Stimulated activated CD8-positive, alpha-beta memory T cell treated with anti-CD3 and anti-CD28 coated beads, Interleukin-4, amount 100 ng/mL, for 1 hour (primary cell): ENCODE measurements at places on chromosomes 5 and 9.

DNA sequence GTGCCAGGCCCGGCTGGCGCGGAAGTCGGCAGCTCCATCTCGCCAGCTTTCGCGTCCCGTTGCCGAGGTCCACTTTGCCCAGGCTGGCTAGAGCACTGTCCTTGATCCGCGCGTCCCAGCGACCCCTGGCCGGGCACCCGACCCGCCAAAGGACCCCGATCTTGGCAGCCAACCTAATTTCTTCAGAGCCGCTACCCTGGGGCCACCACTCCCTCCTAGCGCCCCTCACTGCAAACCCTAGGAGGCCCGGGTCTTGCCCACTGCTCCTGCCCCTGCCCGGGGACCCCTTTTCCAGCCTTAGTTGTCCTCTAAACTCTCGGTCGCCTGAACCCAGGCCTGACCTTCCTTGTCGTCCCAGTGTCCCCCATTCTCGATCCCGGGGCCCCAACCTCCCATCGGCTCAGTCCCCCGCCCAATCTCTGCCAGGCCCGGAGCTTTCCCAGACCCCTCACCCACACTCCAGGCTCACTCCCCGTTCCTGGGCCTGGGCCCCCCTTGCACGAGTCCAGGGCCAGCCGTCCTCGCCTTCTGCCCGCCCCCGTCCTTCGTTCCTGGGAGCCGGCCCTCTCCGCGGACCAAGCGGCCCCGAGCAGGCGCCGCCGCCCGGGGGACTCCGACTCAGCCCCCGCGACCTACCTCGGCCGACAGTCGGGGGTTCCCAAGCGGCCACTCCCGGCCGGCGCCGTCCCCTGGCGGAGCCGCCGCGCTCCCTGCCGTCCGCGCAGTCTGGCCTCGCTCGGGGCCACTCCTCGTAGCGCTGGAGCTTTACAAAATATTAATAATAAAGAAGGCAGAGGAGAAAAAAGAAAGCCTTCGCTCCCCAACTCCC lies 701 bp upstream of the LMX1B start:
- no peak for DNase-seq

DNA sequence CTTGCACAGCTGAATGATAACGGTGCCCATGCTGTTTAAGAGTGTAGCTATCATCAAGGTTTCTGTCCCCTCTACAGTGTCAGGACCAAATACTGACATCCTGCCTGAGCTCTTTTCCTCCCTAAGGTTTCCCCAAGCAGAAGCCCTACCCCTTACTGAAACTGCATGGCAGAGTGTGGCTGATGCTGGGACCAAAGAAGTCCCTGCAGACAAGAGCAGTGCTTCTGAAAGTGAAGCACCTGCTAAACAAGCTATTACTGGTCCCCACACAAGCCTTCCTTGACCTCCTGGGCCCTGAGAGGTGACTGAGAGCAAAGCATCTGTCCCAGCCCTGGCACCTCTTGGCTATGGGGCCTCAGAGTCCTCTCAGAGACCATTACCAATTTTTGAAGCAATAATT lies 56.1 kb downstream of the CFAP90 start:
- no peak for DNase-seq

DNA sequence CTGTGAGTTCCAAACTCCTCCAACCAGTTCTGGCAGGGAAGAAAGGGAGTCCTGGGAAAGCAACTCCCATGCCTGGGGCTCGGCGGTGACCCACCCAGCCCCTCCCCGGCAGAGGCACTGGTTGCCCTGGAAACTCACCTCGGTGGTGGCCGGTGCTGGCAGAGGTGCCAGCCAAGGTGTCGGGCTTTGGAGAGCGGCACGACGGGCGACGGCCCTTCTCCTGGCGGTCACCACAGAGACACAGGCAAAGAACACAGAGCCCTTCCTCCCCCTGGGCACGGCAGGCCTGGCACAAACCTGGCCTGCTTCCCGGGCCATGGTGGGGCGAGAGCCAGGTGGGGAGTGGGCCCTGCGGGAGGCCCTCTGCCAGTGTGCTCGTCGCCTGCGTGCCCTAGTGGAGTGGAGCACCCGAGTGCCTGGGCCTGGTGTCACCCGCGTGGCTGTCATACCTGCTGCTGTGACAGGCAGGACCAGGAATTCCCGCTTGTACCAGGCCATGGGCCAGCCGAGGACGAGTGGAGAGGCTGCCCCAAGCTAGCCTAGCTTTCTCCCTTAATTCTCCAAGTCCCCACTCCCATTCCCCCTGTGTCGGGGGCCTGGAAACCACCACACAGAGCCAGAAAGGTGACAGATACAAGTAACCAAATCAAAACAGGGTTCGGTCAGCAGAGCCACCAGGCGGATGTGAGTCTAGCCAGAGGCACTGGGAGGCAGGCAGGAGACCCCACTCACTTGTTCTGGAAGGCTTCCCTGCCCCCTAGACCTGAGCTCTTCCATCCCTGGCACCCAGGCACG lies 8.2 kb upstream of the RALGDS start:
- no peak for DNase-seq

DNA sequence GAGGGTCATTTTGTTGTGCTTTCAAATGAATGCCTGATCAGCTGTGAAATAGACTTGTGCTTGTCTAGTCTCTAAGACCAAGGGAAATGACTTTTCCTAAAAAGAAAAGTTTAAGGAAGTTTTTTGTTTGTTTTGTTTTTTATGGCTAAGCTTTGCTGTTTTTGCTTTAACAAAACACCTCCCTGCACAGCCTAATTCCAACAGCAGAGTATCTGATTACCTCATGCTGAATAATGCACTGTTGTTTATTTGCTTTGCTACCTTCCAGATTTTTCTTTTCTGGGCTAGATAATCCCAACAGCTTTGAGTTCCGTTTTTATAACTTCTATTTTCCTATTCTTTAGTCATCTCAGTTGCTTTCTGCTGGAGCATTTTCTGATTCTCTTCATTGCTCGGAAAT lies 95.8 kb downstream of the AOPEP start:
- no peak for DNase-seq

DNA sequence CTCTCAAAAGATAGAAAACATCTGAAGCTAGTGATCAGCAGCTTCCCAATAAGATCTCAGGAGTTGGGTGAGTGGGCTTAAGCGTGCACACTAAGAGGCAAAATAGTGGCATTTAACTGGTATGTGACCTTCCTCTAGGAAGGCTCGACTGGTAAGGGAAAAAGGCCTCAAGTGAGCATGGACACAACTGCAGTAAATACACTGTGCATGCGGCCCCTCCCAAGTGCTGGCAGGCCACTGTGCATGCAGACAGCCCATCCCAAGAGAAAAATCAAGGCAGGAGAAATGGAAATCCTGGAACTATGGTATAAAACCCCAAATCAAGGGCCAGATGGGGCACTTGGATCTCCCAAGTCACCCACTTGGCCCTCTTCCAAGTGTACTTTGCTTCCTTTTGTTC lies 112.7 kb downstream of the SMC2 start:
- DNase-seq = no peak

DNA sequence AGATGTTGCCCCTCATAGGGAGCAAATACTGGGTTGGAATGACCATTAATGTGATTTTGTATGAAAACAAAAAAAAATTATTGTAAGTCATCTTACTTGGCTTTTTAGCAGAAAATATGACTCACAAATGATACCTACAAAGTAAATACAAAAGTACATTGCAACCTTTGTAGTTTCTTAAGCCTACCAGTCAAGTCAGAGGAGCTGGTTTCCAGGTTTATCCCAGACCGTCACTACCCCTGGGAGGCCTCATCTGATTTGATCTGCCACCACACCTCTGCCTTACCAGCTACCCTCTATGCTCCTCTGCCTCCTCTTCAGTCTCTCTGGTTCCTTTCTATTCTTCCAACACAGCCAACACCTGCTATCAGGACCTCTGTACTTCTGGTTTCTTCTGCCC lies 349.9 kb upstream of the CCNH start:
- DNase-seq = no peak

DNA sequence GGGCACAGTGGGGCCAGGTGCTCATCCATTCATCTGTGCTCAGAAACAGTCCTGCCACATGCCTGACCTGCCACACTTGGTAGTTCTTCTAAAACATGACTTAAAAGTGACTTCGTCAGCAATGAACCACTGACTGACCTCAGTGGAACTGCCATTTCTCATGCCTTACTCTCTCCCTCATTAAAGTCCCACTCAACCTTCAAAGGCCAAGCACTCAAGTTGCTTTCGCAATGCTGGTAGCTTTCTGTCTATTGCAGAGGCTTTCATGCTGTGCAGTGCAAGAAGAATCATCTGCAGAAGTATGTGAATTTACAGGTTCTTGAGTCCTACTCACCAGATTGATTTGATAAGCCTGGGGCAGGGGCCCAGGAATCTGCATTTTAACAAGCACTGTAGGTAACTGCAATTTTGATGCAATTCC lies 23.9 kb downstream of the B4GALT1 start:
- DNase-seq = no peak

DNA sequence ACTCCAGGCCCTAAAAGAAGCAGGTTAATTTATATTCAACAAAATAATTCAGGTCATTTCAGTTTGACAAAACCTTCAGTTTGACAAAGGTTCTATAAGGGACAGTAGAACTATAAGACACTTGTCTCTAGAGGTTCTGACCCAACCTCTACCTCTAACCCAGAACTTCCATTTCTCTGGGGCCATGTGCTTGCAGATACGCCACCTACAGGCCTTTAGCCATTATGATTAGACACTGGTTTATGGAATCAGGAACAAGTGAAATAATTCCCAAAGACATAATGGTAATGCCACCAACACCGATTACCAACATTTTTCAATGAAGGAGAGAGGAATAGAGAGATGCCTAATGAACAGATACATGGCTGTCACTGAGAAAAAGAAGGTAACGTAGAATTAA lies 733.9 kb downstream of the PRELID2 start:
- DNase-seq = no peak

GRCh38 chr9:120152295-120152694 lies 427.7 kb downstream of the CDK5RAP2 start:
- no peak for DNase-seq

DNA sequence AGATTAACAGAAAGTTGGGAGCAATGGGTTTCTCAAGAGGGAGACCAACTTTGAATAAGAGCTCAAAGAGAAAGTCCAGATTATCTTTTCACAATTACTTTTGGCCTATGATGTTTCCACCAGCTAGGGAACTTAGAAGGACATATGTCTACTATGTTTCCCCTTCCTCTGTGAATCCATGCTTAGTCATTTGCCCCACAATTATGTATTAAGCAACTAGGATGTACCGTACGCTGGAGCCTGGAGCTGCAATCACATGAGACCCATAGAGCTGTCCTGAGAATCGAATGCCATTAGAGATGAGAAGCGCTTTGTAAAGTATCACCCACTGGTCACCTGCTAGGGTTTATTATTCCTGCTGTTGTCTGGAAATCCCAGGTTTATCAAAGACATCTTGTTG lies 78.8 kb downstream of the PDE6A start:
- no peak for DNase-seq

GRCh38 chr5:176559683-176560082 lies 10.5 kb downstream of the CDHR2 start:
- DNase-seq = no peak

DNA sequence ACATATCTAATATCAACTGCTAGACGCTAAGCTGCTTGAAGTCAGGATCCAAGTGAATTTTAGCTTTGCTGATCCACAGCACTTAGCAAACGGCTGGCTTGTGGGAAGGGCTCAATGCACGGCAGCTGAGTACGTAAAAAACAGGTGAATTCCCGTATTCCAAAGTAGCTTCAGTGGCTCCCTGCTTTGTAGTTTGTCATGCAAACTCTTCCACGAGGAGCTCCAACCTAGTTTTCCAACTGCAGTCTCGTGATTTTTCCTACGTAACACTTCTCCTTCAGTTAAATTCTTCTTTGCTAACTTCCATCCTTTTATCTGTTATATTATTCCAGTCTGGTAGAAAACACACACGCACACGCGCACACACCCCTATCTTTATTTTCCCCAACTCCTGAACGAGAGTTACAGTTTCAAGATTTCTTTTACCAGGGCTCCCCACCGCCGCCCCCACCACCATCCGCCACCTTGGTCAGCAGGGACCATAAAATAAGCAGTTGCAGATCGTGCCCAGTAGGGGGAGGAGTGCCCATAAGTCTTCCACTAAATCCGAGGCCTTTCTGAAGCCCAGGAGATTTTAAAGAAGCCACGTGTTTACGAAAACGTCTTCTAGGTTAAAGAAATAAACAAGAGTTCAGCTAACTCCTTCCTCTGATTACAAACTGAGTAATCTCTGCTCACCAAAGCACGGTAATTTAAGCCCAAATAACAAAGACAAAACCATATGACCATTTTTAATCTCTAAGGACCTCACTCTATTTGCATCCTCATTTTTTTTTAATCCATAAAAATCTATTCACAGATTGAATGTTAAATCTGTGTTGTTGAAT lies 34.8 kb upstream of the TRIO start:
- no peak for DNase-seq

- DNase-seq = no peak
These were observed 97.7 kb downstream of the IQGAP2 start for GRCh38 chr5:76500633-76501393.

DNA sequence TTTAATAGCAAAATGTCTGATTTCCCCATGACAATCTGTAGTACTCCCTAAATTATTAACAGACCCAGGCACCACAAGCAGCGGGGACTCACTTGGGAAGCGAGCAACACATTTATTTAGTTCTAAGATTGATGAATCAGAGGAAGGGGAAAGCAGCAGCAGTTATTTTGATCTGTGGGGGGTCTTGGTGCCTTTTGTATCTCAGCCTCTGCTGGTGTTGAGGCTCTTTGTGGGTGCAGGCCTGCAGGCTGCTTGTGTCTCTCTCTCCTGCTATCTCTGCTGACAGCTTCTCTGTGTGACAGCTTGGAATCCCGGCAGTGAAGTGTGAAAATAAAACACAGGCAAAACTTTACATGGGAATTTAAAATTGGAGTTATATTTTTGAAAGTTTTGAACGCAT lies 878.2 kb upstream of the DMAC1 start:
- DNase-seq = no peak

- DNase-seq = no peak
These were observed 693.8 kb downstream of the DNAH5 start for GRCh38 chr5:13250464-13251291.

- DNase-seq = no peak
These were observed 62.6 kb downstream of the IL31RA start for GRCh38 chr5:55913466-55914413.

GRCh38 chr5:149018909-149019443 lies 43.9 kb downstream of the SH3TC2 start:
- no peak for DNase-seq

DNA sequence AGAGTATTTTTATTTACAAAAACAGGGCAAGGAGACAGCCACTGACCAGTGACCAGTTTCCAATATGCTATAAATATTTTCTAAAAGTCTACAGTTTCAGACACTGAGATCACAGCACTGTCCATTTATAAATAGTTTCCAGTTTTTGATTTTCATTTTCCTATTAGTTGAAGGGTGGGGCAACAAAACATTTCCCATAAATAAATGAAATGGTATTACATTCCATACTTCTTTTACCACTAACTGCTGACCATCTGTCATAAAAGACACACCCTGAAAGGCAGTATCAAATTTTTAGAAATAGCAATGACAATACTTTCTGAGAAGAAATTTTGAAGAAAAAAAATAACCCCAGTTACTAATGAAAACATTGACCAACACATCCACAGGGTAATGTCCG lies 126.7 kb downstream of the ARSB start:
- DNase-seq = no peak
